CD4-positive, CD25-positive, alpha-beta regulatory T cell (primary cell): ENCODE measurements at places on chromosomes 12 and 14. TPM values are rescaled to one million over a fixed set of nuclear protein-coding genes. Genes with fewer than 3 reads are reported as not detected.

The GCN1 gene
- 115 TPM for total RNA-seq

The GZMB gene
- not detected for total RNA-seq

The CLECL1 gene
- total RNA-seq = 0.84 TPM

The TBK1 gene
- total RNA-seq = 24.3 TPM

The TGM1 gene
- 4.0 TPM for total RNA-seq

The POLR3B gene
- total RNA-seq = 5.2 TPM

The RAPGEF3 gene
- total RNA-seq = 0.79 TPM

The SAMD4A gene
- 7.9 TPM for total RNA-seq

The TPPP2 gene
- total RNA-seq = not detected

The ADCY6 gene
- 0.12 TPM for total RNA-seq

The CACNA1C gene
- total RNA-seq = 0.07 TPM

The SDS gene
- total RNA-seq = not detected

The COQ10A gene
- 23.7 TPM for total RNA-seq

The HELB gene
- 85.5 TPM for total RNA-seq

The ISM2 gene
- total RNA-seq = not detected

The TAS2R30 gene
- total RNA-seq = 7.2 TPM

The ETFBKMT gene
- total RNA-seq = 0.52 TPM

The APOF gene
- total RNA-seq = not detected

GRCh38 chr14:98647754-98648153 lies 624.2 kb downstream of the BCL11B start:
- no peak for DNase-seq

GRCh38 chr14:98724734-98725133 lies 547.3 kb downstream of the BCL11B start:
- no peak for DNase-seq

DNA sequence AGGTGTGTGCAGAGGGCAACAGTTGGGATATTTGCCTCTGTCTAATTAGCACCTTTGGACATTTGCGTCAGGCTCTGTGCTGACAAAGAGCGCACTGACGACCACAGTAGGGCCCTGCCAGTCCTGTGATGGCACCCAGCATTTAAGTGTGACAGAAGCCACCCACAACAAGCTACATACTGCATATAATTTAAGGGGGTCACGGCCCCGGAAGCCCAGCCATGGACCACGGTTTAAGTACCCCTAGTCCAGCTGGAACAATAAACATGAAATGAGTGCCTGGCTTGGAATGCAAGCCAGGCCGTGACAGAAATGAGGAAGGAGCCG lies 16.8 kb upstream of the DYNC1H1 start:
- DNase-seq = no peak

DNA sequence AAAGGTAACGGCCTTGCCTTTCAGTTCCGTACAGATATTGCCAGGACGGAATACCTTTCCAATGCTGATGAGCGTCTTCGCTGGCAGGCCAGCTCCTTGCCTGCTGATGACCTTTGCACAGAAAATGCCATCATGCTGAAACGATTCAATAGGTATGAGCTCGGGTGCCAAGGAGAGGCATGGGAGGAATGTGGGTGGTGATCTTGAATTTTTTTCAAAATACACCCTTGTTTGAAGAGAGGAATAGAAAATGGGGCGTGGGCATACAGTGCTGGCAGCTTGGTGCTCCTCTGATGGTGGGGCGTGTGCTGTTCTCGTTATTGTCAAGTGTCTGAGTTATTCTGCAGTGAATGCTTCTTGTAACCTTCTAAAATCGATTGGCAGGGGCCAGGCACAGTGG lies 52.5 kb downstream of the HSP90AA1 start:
- DNase-seq = no peak

DNA sequence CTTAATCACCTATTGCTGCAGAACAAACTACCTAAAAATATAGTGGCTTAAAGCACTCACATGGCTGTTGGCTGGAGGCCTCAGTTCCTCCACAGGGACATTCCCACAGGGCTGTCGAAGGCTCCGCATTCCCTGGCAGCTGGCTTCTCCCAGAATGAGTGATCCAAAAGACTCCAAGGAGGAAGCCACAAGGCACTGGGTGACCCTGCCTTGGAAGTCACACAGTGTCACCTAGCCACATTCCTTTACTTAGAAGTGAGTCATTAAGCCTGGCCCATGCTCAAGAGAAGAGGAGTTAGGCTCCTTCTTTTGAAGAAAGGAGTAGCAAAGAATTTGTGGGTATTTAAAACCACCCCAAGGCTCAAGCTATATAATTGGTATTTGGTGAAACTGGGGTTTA lies 63.9 kb upstream of the MAP1LC3B2 start:
- no peak for DNase-seq

GRCh38 chr14:78764240-78764639 lies 594.1 kb downstream of the NRXN3 start:
- no peak for DNase-seq

GRCh38 chr12:58359084-58359483 lies 417.7 kb downstream of the ATP23 start:
- no peak for DNase-seq

GRCh38 chr12:39722504-39722903 lies 102.9 kb upstream of the ABCD2 start:
- no peak for DNase-seq

GRCh38 chr14:95507701-95508103 lies 8.7 kb downstream of the SYNE3 start:
- DNase-seq = no peak

- no peak for DNase-seq
Observed at GRCh38 chr14:75944607-75945241, 37.1 kb downstream of the TGFB3 start.

- DNase-seq = no peak
Observed at GRCh38 chr12:91846466-91847055, 299.1 kb downstream of the BTG1 start.

DNA sequence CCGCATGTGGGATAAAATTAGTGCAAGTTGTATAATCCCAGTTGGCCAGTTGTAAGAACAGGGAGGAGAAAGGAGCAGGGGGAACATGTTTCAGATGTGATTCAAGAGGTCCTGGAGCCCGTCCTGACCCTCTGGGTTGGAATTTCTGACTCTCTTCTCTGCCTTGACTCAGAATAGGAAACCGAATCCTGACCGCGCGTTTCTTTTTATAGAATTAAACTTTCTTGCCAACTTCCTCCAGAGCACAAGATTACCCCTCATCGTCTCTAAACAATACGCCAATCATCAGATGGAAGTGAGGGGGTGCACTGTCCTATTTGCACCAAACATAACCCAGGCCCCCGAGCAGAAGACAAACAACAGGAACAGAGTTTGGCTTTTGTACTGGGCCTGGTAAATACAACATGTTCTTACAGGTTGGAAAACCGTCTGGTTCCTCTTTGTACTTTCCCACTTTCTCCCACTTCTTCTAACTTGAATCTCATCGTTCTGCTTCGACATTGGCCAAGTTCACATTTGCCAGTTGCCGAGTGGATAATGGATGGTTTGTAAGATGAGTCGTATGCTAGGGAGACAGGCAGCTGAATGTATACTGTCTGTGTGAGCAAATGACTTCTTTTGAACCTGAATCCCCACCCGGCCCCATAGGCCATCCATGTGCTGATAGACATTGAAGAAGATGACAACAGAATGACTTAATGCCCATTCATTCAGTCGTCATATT lies 42.6 kb upstream of the MED13L start:
- DNase-seq = peak; percentile 12

DNA sequence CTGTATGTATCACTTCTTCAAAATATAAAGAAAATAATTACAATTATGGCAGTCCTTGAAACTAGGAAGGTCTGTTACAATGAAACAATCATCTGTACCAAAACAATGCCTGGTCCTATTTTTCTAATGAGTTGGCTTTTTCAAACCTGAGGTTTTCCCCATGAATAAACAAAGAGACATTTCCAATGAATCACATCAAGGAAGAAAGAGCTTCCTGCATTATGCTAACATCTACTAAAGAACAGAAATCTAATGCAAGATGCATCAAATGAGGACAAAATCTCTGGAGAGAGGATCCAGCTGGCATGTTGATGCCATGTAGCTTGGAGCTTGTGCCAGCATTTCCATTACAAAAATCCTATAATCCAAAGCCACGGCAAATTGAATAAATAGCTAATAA lies 29.3 kb downstream of the NIN start:
- DNase-seq = no peak
